Activated CD8-positive, alpha-beta memory T cell treated with anti-CD3 and anti-CD28 coated beads for 1 hour (primary cell): ENCODE measurements at places on chromosomes 13 and 19.

GRCh38 chr13:41500511-41500910 lies 43.2 kb downstream of the RGCC start:
- no peak for DNase-seq

DNA sequence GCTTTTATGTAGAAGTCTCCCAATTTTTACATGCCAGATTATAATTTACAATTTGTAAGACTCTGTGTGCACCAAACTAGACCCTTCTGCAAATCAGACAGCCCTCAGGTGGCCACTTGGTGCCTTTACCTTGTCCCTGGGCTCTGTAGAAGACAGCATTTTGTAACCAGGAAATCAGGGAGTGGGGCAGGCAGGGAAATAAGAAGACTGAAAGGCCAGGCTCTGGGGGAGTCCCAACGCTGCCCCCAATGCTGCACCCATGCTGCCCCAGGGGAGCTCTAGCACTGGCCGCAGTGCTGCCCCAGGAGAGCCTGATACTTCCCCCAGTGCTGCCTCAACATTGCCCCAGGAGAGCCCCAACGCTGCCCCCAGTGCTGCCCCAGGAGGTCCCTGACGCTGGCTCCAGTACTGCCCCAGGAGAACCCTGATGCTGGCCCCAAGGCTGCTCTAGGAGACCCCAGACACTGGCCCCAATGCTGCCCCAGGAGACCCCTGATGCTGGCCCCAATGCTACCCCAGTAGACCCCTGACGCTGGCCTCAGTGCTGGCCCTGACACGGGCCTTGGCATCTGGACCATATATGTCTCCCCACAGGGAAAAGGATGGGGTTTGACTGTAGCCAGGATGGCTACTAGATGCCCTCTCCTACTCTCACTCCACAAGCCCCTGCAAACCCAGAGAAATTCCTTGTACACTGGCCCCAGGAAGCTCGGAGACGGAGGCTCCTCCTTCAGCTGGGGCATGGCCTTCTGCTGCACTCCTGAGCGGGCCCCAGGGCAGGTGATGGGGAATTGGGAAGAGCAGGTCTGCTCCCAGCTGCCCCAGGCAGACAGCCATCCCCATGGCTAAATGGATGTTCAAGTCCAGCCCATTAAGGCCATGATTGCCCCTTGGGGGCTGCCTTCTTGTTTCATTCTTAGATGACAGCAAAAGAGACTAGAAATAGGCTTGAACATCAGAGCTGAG lies 23.6 kb downstream of the VSTM2B start:
- no peak for DNase-seq

- no peak for DNase-seq
Measured at GRCh38 chr19:30276011-30276882, 95.9 kb upstream of the ZNF536 start.

DNA sequence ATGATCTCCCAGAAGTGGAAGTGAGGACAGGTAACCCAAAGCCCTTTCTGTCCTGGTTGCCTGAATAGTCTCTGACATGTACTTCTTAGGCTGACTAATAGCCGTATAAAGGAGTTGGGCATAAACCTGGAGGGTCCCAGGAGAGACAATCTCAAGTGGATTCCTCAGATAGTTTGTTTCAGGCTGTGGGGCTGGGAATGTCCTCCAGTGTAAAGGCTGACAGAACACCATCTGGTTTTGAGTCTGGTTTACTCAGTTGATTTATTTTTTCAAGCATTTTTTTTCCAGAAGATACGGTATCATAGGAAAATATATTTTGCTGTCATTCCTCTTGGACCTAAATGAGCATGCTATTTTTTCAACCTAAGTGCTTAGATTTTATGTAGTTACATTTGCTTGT lies 15.2 kb downstream of the HTR2A start:
- DNase-seq: no peak

DNA sequence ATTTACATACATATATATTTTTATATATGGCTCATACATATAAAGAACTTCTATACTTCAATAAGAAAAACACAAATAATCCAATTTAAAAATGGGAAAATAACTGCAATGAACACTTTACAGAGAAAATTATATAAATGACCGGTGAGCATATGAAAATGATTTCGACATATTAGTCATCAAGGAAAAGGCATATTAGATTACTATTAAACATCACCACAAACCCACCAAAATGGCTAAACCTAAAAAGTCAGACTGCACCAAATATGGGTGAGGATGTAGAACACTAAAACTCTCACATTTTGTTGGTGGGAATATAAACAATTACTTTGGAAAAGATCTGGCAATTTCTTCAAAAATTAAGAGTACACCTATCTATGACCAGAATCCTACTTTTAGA lies 316.2 kb downstream of the ENOX1 start:
- DNase-seq: no peak

GRCh38 chr19:38900202-38900629 lies 447 bp downstream of the NFKBIB start:
- DNase-seq: no peak

DNA sequence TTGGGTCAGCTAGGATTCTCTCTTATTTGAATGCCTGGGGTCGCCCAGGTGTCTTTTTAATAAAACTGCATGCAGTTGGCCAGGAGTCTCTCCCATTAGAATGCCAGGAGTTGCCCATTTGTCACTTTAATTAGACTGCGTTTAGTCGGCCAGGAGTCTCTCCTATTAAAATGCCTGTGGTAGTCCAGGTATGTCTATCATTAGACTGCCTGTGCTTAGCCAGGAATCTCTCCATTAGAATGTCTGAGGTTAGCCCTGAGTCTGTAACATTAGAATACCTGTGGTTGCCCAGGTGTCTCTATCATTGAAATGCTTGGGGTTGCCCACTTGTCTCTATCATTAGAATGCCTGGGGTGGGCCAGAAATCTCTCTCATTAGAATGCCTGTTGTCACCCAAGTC lies 1470.9 kb downstream of the UQCRFS1 start:
- no peak for DNase-seq

DNA sequence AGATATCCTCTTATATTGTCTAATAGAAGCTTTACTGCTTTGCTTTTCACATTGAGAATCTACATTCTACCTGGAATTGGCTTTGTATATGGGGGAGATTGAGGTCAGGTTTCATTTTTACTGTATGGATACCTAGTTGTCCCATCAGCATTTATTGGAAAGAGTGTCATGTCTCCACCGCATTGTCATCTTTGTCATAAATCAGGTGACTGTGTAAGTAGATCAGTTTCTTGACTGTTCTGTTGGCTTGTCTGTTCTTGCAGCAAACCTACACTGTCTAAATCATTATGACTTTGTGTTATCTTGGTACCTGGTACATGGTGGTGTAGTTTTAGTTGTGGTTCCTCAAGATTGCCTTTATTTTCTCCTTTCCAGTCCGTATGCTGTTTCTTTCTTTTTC lies 5.8 kb downstream of the URI1 start:
- no peak for DNase-seq

GRCh38 chr13:110353339-110353977 lies 46.4 kb downstream of the COL4A2 start:
- DNase-seq: no peak

- DNase-seq: no peak
Measured at GRCh38 chr13:99501848-99502301, 603 bp downstream of the TM9SF2 start.

- DNase-seq: no peak
Measured at GRCh38 chr19:54938906-54939305, 8.4 kb downstream of the NLRP7 start.

- DNase-seq: no peak
Measured at GRCh38 chr19:47408156-47408938, 11.0 kb downstream of the MEIS3 start.

- no peak for DNase-seq
Measured at GRCh38 chr19:33604651-33605050, 17.1 kb upstream of the CHST8 start.

GRCh38 chr19:35514282-35514809 lies 897 bp upstream of the DMKN start:
- DNase-seq: no peak

- DNase-seq: no peak
Measured at GRCh38 chr19:18869781-18870530, 26.0 kb downstream of the CERS1 start.

DNA sequence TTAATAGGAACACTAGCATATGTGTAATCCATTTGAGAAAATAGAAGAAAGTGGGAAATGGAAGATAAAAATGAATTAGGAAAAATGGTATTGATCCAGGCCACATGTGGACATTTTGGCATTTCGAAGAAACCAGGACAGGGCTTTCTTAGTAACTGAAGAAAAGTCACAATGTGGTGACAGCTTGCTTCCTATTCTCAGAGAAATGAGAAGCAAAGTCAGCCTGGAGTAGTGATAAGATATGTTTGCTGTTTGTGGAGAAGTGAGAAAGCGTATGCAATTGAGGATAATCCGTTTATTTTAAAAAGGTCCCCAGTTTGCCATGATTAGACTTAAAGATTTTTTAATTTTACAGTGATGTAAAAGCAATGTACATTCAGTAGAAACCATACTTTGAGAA lies 127.9 kb downstream of the SLITRK6 start:
- no peak for DNase-seq

DNA sequence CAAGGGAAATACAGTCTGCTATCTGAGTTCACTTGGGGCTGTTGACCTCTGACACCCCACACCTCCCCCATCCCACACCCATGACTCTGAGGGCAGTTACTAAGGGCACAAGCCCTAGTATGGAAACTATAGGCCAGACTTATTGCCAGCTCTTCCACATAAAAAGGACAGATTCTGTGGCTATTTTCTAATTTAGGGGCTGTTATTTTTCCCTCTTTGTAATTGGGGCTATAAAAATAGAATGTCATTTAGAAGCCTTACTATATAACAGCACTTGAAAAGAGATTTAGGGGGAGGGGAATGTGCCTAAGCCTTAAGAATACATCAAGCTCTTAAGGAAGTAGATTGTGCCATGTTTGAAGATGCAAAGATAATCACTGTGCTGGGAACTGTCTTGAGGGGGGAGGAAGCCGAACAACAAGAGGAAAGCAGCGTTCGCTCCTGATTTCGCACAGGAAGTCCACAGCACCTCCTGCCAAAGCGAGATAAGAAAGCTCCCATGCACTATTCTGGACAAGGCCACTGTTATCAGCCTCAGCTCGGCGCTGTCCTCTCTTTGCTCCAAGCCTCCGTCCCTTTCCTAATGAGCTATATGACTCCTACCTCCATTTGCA lies 86.6 kb downstream of the FLT1 start:
- DNase-seq: no peak

DNA sequence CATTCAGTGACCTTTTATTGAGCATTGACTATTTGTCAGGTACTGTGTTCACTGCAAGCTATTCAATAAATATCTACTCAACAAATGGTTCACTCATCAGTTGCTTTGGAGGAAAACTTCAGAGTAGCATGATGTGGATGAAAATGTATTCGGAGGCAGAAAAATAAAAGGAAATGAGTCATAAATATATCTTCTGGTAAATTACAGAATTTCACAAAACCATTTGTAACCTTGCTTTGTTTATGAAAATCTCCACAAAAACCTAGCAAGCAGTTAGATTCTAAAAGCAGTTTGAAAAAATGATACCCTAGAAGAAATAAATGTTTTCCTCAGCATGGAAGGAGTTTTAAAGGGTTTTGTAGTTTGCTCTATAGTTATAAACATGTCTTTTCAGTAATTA lies 399.6 kb downstream of the LMO7 start:
- DNase-seq: no peak

DNA sequence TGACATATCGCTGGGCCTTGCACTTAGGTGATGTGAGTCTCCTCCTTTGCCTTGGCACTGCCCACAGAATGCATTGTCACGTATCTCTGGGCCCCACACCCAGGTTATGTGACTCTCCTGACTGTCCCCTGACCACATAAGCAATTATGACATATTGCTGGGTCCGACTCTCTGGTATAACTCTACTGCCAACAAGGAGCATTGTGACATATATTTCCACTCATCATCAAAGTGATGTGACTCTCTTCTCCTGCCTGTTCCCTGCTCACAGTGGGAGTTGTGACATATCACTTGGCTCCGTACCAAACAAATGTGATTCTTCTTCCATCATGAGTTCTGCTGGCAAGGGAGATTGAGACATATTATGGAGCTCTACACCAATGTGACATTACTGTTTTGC lies 15.4 kb upstream of the ZNF681 start:
- DNase-seq: no peak

- no peak for DNase-seq
Measured at GRCh38 chr19:16363133-16363851, 38.7 kb downstream of the KLF2 start.

GRCh38 chr13:39916330-39916729 lies 260.9 kb downstream of the COG6 start:
- no peak for DNase-seq

DNA sequence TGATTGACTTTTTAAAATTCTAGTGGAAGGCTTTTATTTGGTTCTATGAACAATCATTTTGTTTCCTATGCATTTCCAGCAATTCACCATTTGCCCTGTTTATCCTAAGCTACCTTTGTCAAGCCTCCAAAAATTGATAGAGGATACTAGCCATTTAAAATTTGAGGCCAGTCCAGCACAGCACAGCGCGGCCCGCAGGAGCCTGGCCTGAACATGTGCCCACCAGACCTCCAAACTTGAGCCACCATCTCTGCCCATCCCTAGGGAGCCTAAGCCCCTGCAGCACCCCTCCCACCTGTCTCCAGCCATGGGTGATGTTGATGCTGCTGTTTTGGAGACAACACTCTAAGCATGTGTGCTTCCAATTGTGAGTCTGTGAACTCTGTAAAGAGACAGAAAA lies 57.5 kb downstream of the SPRYD7 start:
- no peak for DNase-seq

GRCh38 chr13:31413516-31413915 lies 213.7 kb downstream of the B3GLCT start:
- no peak for DNase-seq

DNA sequence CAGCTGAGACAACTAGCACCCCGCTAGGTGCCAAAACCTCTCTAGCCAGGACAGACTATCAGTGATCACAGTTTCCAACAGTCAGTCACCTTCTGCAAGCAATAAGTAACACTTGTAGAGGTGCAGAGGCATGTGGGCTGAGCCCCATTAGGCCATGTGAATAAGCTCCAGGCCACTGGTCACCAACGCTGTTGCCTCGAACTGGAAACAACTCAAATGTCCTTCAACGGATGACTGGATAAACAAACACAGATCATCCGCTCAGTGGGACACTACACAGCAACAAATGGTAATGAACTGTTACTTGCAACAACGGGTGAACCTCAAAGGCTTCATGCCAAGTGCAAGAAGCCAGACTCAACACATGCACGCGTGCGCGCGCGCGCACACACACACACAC lies 27.5 kb upstream of the TMEM160 start:
- no peak for DNase-seq

DNA sequence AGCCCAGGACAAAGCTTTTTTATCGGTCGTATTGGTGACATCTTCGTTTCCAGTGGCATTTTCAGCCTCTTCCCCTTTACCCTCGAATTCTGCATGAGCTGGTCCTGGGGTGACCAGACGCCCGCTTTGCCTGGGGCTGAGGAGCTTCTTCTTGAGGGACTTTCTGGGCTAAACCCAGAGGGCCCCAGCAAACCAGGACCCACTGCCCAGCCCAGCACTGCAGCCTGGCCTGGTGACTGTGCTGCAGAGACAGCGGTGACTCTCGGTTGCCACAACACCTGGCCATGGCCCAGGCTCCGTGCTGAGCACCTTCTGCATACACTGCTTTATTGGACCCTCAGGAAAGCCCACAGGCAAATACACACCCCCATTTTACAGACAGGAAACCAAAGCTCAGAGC lies 21.0 kb downstream of the SPACA7 start:
- DNase-seq: no peak
